ENCODE measurements at places on chromosomes 13 and 19. TPM values are rescaled to one million over a fixed set of nuclear protein-coding genes. Genes with fewer than 3 reads are reported as not detected.

DNA sequence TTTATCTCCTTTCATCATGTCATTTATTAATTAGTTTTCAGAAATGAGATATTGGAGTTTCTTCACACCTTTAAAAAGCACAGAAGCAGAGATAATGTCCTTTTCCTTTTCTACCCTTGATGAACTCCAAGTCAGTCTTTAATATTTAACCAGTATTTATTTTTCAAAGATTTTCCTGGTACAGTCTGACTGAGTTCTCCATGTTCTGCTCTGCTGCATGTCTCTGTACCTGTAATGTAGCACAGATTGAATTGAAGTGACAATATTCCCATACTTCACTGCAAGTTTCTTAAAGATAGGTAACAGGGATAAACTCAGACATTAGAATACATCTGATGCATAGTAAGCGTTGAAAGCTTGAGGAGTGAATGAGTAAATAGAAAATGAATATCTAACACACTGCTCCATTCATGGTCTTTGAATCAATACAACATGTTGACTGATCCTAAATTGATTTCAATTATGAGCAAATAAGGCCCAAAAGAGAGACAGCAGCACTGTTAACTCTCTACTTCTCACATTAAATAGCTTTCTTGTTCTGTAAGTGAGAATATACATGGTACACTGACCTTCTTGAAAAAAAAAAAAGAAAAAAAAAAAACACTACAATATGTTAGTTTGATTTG lies 1323.6 kb upstream of the PRR20A start:
- DNase-seq: no peak

- no peak for DNase-seq
These were observed 371.3 kb downstream of the COG6 start for GRCh38 chr13:40026741-40027140.

DNA sequence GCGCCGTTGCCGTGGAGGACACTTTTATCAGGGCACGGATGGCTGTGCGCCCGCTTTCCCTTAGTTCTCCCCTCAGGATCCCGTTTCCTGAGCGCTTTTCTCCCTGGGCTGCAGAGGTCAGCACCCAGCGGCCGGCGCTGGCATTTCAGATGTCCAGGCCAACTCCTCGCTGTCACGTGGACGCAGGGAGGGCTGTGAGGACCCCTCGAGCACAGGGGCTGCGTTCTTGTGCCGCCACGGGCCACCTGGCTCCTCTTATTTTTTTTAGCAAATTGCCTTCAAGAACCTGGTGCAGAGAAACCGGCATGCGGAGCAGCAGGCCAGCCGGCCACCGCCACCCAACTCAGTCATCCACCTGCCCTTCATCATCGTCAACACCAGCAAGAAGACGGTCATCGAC lies 22.3 kb downstream of the ATP4B start:
- no peak for DNase-seq

- no peak for DNase-seq
These were observed 80.6 kb downstream of the ZNF557 start for GRCh38 chr19:7149956-7150705.

GRCh38 chr13:75356421-75356820 lies 125.5 kb downstream of the TBC1D4 start:
- no peak for DNase-seq

- DNase-seq: no peak
These were observed 44.3 kb downstream of the SERP2 start for GRCh38 chr13:44417876-44418275.

- DNase-seq: no peak
These were observed 154.7 kb upstream of the SGCG start for GRCh38 chr13:23025864-23026608.

The PLIN3 gene
- 150 TPM for total RNA-seq

- peak; percentile 65 for DNase-seq
These were observed 102.5 kb downstream of the COL4A2 start for GRCh38 chr13:110409581-110409992.

All from pulmonary artery endothelial cell (primary cell).